ENCODE measurements at places on chromosomes 13 and 19.

GRCh38 chr19:35228177-35228930 lies at the start of gene FAM187B:
TSS of gene FAM187B (minus strand) at chr19:35228739. CDS start at chr19:35228680, 59 bp downstream.
- DNase-seq = no peak

DNA sequence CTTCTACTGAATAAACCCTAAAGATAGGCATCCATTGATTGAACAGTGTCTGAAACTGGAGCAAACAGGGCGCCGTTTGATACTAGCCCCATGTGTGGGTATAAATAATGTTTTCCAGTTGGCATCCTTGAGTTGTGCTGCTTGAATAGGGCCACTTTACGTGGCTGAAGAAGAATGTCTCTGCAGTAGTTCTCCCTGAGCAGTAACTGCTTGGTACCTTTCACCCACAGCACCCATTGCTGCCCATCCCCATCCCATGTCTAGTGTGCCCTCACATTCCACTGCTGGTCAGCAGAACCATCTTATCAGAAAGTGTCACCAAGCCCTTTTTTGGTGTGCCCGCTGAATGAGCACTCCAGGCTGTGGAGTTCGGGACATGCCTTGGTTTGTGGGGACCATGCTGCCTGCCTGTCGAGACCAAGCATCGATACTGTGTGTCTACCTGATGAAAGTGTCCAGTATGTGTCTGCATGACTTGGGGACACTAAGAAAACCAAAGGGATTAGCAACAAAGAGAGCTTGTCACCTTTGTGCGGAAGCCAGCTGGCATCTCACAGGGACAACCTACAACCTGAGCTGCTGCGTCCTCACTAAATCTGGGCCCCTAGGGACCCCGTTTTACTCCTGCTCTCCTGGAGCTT lies 162.0 kb downstream of the TM9SF2 start:
- DNase-seq = no peak

GRCh38 chr13:31945202-31945961 lies 86.2 kb upstream of the FRY start:
- DNase-seq = no peak

- DNase-seq = no peak
These were observed 24.3 kb downstream of the NFILZ start for GRCh38 chr19:8654591-8655339.

GRCh38 chr19:46133101-46133627 lies 8.7 kb upstream of the IGFL3 start:
- DNase-seq = peak; percentile 98

DNA sequence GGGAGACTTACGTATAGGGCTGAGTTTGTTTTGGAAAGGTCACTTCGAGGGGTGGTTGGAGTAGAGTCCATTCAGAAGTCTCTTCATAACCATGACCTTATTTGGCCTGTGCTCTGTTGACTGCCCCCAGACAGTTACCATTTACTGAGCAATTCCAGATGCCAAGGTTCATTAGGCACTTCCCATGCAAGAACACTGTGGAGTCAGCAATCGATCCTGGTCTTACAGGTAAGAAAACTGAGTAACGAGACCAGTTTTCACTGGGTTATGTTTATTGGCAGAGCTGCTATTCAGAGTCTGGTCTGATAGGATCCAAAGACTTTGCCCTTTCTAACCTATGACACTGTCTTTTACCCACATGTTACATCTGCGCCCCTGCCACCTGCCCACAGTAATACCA lies 134.7 kb downstream of the MTUS2 start:
- no peak for DNase-seq

GRCh38 chr13:113997845-113998751 lies 24.2 kb upstream of the C13orf46 start:
- no peak for DNase-seq

GRCh38 chr19:45294291-45295029 lies 28.2 kb downstream of the CKM start:
- no peak for DNase-seq

- DNase-seq = no peak
These were observed 277.9 kb downstream of the RBM26 start for GRCh38 chr13:79128158-79128557.

DNA sequence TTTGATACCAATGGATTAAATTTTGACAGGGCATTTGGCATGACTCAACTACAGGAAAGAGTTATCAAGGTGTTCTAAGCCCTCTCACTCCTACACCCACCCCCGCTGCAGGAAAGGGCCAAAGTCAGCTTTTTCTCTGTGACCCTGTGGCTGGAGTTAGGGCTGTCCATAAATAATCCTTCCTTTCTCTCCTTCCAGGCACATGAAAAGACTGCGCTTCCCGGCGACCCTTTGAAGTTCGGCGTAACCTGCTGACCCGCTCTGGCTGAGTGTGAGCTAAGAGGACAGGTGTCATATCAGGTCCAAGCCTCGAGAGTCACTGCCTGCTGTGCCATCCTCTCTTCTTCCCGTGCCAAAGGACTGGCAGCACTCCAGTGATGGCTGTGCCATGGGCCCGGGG lies 25.6 kb downstream of the ZNF114 start:
- DNase-seq = no peak

- no peak for DNase-seq
These were observed 204.4 kb downstream of the LACC1 start for GRCh38 chr13:44084146-44084545.

GRCh38 chr13:34502011-34502410 lies 440.1 kb upstream of the NBEA start:
- DNase-seq = no peak

DNA sequence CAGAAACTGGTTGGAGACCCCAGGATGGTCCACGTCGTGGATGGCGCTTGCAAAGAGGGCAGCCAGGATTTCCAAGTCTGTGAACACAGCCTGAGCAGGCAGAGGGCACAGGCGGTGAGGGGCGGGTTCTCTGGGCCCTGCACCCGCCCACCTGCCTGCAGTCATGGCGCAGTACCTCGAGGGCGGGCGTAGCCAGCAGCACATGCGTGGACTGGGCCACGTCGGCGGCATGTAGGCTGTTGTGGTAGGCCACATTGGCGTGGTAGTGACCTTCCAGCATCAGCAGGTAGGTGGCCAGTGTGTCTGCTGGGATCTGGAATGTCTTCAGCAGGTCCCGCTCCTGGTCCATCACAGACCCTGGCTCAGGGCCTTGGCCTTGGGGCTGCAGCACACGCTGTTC lies 8.1 kb downstream of the PDE4C start:
- DNase-seq = no peak

- DNase-seq = no peak
These were observed 29.1 kb downstream of the SHISA2 start for GRCh38 chr13:26022538-26023292.

DNA sequence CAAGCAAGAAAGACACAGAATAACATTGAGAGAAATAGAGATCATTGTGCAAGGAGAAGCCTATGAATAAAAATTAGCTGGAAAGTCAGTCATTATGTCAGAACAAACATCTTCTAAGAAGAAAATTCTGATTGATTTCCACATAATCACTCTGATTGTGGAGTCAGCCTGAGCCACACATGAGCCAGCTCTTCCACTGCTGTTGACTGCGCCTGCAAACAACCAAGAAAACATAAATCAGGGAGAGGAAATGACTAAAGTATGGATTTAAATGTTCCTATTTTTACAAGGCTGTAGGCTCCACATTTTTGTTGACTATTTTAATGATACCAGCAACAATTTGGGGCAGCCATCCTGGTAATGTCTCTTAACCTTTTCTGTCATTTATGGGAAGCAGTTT lies 962.3 kb downstream of the EFNB2 start:
- no peak for DNase-seq

DNA sequence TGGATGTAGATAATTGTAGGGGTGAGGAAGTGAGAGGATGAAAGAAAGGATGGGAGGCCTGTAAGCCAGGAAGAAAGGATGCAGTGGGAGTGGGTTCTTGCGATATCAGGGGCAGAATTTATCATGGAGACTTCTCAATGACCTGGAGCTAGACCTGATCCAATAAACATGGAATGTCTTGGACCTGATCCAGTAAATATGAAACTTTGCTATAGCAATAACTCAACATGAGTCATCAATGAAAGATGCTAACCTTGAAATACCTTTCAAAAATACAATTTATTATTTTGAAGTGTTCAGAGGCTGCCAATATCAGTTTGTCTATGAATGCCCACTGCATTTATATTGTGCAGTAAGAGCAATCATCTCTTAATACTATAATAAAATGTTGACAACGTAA lies 279.5 kb downstream of the POU4F1 start:
- DNase-seq = no peak

GRCh38 chr19:29113838-29114237 lies 99.1 kb downstream of the UQCRFS1 start:
- no peak for DNase-seq

DNA sequence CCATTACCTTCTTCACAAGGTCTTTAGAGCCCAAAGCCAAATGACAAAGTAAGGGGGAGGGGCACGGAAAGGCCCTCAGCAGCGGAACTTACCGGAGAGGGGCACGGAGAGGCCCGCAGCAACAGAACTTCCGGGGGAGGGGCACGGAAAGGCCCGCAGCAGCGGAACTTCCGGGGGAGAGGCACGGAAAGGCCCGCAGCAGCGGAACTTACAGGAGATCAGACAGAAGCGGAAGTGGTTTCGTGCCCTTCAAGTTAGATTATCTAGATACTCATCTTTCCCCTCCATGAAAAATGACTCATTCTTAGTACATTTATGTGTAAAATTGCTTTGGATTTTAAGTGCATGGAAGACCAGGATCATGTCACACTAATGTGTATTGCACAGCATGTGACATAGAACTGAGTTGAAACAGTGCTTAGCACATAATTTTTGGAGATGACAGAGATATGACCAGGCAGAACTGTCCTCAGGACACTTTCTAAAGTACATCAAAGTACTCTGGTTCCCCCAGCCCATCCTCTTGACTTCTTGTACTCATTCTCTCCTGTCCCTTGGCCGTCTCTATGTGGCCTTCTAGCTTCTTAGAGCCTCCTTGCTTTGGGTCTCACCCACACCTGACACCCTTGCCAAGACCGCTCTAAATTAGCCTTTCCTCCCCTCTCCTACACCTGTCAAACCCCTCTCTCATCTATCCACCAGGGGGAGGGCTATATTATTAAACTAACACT lies 25.7 kb upstream of the TPTE2 start:
- DNase-seq = no peak

GRCh38 chr13:24053519-24054251 lies 106.8 kb upstream of the SPATA13 start:
- DNase-seq = no peak

DNA sequence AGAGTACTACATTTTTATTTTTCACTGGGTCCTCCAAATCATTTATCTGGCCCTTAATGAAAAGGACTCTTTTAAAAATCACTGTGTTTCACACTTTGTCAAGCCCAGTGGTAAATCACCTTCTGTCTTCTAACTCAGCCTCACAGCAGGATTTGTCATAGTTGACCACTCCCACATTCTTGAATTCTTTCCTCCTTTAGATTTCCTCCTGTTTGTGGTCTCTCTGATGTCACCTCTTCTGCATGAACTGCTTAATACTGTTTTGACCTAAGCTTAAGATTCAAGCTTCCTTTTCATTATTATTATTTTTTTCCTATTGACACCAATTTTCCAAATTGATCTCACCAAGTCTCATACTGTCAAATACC lies 899.8 kb upstream of the MIR17HG start:
- no peak for DNase-seq

DNA sequence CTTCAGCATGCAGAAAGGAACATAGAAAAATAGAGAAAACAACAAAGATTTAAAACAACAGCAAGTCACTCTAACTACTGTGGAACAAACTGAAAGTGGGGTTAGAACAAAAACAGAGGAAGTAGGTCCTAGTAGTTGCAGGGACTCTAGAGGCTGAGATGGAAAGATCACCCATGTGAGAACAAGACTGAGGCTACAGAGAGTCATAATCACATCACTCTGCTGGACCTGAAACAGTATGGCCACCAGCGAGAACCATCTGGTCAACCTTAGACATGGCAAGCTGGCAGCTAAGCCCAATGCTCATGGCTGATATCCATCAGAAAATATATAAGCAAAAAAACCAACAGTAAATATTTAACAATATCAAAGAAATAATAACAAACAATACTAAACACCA lies 35.8 kb upstream of the ZNF724 start:
- no peak for DNase-seq

DNA sequence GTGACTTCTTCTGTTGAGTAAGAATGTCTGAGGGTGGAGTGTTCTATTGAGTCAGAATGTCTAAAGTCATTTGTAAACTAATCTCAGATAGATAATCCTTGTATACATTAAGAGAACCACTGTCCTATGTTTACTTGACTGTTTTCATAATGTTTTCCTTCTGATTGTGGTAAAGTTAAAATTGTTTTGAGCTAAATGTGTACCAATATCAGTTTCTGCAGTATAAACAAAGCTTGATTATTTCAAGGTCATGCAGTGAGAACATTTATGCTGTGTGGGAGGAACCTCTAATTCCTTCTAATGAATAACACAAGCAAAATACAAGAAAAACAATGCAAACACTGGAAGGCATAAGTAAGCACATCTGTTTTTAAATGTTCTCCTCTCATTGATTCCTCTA lies 434.6 kb downstream of the FGF14 start:
- no peak for DNase-seq

GRCh38 chr13:50668049-50668448 lies 175.4 kb downstream of the DLEU7 start:
- no peak for DNase-seq

DNA sequence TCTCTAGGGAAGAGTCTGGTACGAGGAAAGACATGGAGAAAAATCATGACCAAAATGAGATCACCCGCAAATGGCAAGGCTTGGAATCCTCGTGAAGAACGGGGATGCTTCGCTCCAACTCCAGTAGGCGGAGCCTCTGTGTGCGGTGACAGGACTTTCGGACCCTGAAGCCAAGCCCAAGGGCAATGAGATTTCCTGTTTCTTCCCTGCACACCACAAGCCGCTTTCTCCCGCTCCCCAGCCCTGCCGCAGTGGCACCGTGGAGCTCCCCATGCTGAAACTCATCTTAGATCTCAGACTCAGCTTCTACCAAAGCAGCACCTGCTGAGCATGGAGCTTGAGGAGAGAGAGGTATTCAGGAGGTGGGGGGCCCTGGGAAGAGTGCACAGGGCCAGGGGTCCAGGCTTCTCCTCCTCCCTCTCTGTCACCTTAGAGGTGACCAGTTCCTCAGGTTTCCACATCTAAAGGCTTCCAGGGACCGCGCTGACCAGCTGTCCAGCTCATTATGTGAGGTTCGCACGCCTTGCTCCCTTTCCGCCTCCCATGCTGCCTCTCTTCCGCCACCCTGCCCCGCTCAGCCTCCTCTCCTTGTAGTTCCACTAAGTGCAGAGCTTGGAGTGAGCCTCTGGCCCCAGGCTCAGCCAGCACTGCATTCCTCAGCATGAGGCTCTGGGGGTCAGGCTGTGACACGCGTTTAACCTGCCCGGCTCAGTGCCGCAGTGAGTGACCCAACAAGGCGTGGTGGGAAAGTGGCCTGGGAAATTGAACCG lies 153.8 kb upstream of the SOX1 start:
- no peak for DNase-seq

DNA sequence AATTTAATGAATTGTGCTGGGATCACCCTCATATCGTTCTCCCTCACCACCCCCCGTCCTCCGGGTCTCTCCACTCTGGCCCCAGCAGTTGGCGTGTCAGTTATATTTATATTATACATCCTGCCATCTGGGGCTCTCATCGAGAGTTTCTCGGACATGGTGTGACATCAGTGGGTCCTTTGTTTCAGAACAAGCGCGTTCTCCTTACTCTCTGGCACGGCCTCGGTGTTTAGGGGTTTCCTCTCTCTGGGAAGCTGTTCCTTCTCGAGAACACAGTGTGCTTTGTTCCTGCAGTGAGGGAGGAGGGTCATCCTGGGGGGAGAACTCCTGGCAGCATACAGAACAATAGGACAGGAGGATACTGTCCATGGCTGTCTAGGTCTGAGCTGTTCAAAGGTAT lies 9.8 kb upstream of the MCF2L start:
- DNase-seq = no peak

- DNase-seq = no peak
These were observed 1.9 kb downstream of the KCTD4 start for GRCh38 chr13:45198924-45199323.

- no peak for DNase-seq
These were observed 482 bp downstream of the ARHGAP45 start for GRCh38 chr19:1067341-1067957.

Data from pulmonary artery endothelial cell (primary cell).